ENCODE measurements at places on chromosomes 6 and 20.

DNA sequence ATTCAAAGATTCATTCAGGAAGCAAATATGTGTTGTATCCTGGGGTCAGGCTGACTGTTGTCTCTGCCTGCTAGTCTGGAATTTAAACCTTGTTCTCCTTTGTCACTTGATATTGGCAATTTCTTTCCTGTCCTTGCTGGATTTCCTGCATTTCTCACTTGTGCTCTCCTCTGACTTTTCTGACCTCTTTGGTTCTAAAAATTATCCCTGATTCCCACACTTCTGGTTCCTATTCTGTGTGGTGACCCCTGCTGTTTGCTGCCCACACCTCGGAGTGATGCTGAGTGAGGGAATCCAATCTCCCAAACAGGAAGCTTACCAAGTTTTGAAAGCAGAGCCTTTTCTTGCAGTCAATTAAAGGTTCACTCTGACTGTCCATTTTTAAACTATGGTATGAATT is 345.3 kb downstream of the CDKAL1 start:
- no peaks in the 10 kb centered on the region for H3K36me3 ChIP-seq
- H3K4me3 ChIP-seq, result no peak overlapping the region
- no peak overlapping the region for H3K27ac ChIP-seq
- DNase-seq, result no peak
- no peaks in the 10 kb centered on the region for H3K27me3 ChIP-seq
- H3K4me1 ChIP-seq, result no peaks in the 10 kb centered on the region

DNA sequence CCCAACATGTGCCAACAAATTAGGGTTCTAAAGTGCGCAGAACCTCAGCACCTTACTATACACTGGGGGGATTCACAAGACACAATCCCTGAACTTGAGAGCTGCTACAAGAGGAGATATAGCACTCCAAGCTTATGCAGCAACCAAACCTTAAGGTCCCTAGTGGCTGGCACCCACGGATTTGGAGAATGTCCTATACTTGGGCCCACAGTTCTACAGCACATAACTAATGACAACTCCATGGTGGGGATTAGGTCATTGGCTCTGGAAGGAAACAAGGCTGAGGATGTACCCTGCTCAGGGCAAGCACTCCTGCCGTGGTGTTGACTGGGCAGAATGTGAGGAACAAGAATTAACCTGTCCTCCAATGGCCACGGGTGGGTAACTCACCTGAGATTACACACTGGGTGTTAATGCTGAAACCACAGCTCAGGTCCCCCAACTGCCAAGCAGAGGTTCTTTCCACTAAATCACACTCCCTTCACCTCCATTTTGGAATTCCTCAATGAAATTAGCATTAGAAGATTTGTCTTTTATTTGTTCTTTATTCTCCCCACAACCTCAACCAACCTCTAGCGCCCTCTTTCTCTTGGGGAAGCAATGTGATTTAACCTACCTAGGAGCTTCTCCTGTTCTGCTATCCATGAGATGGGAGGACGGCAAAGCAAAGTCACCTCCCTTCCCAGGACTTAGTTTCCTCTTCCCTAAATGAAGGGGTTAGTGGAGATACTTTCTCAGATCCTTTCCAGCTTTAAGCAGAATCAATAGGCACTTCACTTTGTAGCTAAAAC is 32.0 kb downstream of the TRERF1 start:
- no peaks in the 10 kb centered on the region for H3K27me3 ChIP-seq
- H3K36me3 ChIP-seq, result no peaks in the 10 kb centered on the region
- H3K4me1 ChIP-seq, result no peaks in the 10 kb centered on the region
- H3K4me3 ChIP-seq, result no peak overlapping the region

GRCh38 chr20:21781446-21782075 is 76.1 kb downstream of the PAX1 start:
- H3K27me3 ChIP-seq, result no peaks in the 10 kb centered on the region
- H3K36me3 ChIP-seq, result no peaks in the 10 kb centered on the region
- no peak overlapping the region for H3K4me3 ChIP-seq
- no peak for DNase-seq

- no peak overlapping the region for H3K4me3 ChIP-seq
- H3K27me3 ChIP-seq, result no peaks in the 10 kb centered on the region
- no peaks in the 10 kb centered on the region for H3K4me1 ChIP-seq
Observed at GRCh38 chr6:131999545-132000146, 48.5 kb upstream of the CCN2 start.

- DNase-seq, result no peak
- no peaks in the 10 kb centered on the region for H3K27me3 ChIP-seq
- no peaks in the 10 kb centered on the region for H3K4me1 ChIP-seq
- H3K4me3 ChIP-seq, result no peak overlapping the region
- H3K36me3 ChIP-seq, result peaks cover 23% of the 10 kb centered on the region
Observed at GRCh38 chr20:63597651-63598478, 23.8 kb upstream of the HELZ2 start.

DNA sequence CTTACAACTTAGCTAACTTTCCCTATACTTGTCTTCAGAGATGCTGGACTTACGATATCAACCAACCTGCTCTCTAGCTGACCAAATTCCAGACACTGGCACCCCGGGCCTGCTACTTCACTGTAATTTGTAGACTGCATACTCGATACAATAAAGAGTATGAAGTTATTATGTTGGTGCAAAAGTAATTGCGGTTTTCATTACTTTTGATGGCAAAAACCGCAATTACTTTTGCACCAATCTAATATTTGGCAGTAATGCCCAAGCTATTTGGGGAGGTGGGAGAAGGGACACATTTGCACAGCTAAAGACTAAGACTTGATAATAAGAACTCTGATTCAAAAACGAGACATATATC is 34.9 kb upstream of the ARHGAP18 start:
- H3K4me3 ChIP-seq, result no peak overlapping the region
- H3K36me3 ChIP-seq, result no peaks in the 10 kb centered on the region
- H3K27ac ChIP-seq, result no peak overlapping the region

DNA sequence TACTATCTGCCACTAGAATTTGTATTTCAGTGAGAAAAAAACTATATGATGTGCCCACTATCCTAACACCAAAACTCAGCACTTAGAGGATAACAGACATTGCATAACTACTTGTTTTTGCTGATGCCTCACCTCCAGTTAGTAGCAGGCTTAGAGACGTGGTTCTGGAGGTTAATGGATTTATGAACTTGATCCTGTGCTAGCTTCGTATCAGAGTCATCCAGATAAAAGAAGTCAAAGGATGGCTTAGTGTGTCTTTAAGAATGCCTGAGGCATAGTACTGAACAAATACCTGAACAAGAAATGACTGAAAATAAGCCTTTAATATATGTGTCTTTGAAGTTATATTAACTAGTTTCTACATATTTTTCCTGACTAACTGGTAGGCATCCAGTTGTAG is 414.9 kb upstream of the PTCHD4 start:
- H3K27ac ChIP-seq, result no peak overlapping the region
- no peak overlapping the region for H3K4me3 ChIP-seq
- H3K4me1 ChIP-seq, result no peaks in the 10 kb centered on the region
- DNase-seq, result no peak

- H3K4me3 ChIP-seq, result peak overlapping the region; percentile 44
- H3K4me1 ChIP-seq, result peaks cover 43% of the 10 kb centered on the region
- H3K36me3 ChIP-seq, result no peaks in the 10 kb centered on the region
Observed at GRCh38 chr6:63636518-63637021, 968 bp downstream of the PHF3 start.

- H3K36me3 ChIP-seq, result no peaks in the 10 kb centered on the region
- no peak overlapping the region for H3K27ac ChIP-seq
- no peaks in the 10 kb centered on the region for H3K27me3 ChIP-seq
- H3K4me3 ChIP-seq, result no peak overlapping the region
Observed at GRCh38 chr20:52768694-52769093, 203.5 kb upstream of the TSHZ2 start.

DNA sequence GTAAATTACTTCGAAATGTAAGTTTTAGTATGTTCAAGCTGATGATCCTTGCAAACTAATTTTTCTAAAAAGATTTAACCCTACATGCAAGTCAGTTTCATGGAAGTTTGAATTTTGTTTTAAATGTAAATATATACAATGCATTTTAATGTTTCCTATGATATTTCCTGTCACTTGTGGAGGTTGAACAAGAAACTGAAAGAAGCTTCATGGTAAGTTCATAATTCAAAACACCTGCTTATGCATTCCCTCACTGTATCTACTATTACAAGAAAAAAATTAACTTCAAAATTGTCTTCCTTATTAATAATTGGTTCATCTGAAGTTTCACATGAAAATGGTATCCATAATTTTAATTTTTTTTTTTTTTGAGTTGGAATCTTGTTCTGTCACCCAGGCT is 24.8 kb downstream of the KIF6 start:
- no peak overlapping the region for H3K4me3 ChIP-seq
- no peak for DNase-seq
- H3K4me1 ChIP-seq, result no peaks in the 10 kb centered on the region
- H3K36me3 ChIP-seq, result no peaks in the 10 kb centered on the region

DNA sequence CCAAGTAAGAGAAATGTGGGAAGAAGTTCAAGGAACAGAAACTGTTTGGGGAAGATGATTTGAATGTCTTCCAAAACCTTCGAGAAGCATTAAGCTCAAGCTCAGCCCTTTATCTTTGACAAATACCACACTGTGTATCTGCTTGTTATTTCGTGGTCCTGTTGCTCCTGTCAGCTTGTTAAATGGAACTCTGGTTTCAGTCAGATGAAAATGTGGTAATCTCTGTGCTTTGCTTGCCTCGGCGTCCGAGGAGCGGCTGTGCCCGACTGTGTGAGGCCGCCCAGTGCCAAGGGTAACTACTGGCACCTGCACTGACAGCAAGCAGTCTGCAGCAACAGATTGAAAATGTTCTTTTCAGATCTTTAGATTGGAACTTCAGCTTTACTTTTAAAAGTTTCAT is 577.9 kb upstream of the FLRT3 start:
- H3K27me3 ChIP-seq, result no peaks in the 10 kb centered on the region
- no peak overlapping the region for H3K4me3 ChIP-seq
- no peak overlapping the region for H3K27ac ChIP-seq
- no peaks in the 10 kb centered on the region for H3K4me1 ChIP-seq

- H3K36me3 ChIP-seq, result no peaks in the 10 kb centered on the region
- no peak overlapping the region for H3K27ac ChIP-seq
- H3K4me1 ChIP-seq, result peaks cover 11% of the 10 kb centered on the region
- no peak for DNase-seq
- no peak overlapping the region for H3K4me3 ChIP-seq
- no peaks in the 10 kb centered on the region for H3K27me3 ChIP-seq
Observed at GRCh38 chr6:12958052-12958706, 241.6 kb downstream of the PHACTR1 start.

Data from thyroid gland (tissue), 4 donors.